ENCODE measurements at places on chromosomes 6 and 20. TPM values are rescaled to one million over a fixed set of nuclear protein-coding genes. Genes with fewer than 3 reads are reported as not detected.

- H3K4me1 ChIP-seq = no peaks in the 10 kb centered on the region
- H3K27me3 ChIP-seq = no peaks in the 10 kb centered on the region
- H3K27ac ChIP-seq = no peak overlapping the region
- H3K4me3 ChIP-seq = no peak overlapping the region
Observed at GRCh38 chr20:39214828-39215227, 252.7 kb downstream of the DHX35 start.

- H3K27ac ChIP-seq = no peak overlapping the region
- no peak overlapping the region for H3K4me3 ChIP-seq
- DNase-seq = no peak
- no peaks in the 10 kb centered on the region for H3K36me3 ChIP-seq
Observed at GRCh38 chr6:142458836-142459235, 157.0 kb downstream of the ADGRG6 start.

DNA sequence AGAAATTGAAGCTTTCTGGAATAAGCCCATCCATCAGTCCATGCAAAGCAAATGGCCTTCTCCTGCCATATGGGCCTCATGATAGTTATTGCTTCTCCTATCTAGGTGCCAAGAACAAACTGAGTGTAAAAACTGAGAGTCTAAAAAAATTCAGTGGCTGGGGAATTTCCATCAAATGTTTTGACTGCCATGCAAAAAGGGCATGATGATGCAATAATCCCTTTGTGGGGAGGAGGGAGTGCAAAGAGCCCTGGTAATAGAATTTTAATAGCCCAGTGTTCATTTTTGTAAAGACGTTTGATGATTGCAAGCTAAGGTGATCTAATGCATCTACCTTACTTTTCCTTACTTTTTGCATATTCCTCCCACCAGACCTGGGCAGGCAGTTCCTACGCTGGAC, 683.7 kb downstream of the EPM2A start:
- no peaks in the 10 kb centered on the region for H3K36me3 ChIP-seq
- no peak overlapping the region for H3K4me3 ChIP-seq
- H3K4me1 ChIP-seq = no peaks in the 10 kb centered on the region
- H3K27ac ChIP-seq = no peak overlapping the region
- DNase-seq = no peak

GRCh38 chr6:170131351-170131750, 159.5 kb downstream of the DLL1 start:
- no peaks in the 10 kb centered on the region for H3K27me3 ChIP-seq
- H3K4me3 ChIP-seq = no peak overlapping the region
- peak; percentile 35 for DNase-seq
- H3K36me3 ChIP-seq = no peaks in the 10 kb centered on the region
- H3K27ac ChIP-seq = no peak overlapping the region
- peaks cover 10% of the 10 kb centered on the region for H3K4me1 ChIP-seq

- H3K27ac ChIP-seq = no peak overlapping the region
- no peaks in the 10 kb centered on the region for H3K27me3 ChIP-seq
- peaks cover 7% of the 10 kb centered on the region for H3K4me1 ChIP-seq
- no peaks in the 10 kb centered on the region for H3K36me3 ChIP-seq
- no peak overlapping the region for H3K4me3 ChIP-seq
- DNase-seq = no peak
Observed at GRCh38 chr6:36361071-36361470, 24.4 kb upstream of the BNIP5 start.

DNA sequence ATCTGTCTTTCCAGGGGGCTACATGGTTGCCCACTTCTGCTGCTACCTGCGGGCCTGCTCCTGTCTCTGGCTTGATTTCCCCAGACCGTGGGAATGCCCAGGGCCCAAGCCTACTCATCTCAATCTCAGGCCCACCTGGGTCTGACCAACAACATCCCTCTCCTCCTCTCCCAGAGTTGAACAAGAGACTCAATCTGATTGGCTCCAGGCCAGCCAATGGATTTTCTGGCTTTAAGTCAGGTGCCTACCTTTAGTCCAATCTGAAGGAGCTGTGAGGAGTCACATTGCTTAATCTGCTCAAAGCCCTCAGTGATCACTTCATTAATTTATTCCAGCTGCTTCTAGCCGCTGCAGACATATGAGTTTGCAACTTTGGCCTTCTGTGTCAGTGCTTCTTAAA, 162.4 kb upstream of the KCNG1 start:
- DNase-seq = no peak
- no peak overlapping the region for H3K4me3 ChIP-seq
- H3K27me3 ChIP-seq = no peaks in the 10 kb centered on the region
- no peaks in the 10 kb centered on the region for H3K4me1 ChIP-seq
- no peaks in the 10 kb centered on the region for H3K36me3 ChIP-seq

- peaks cover 21% of the 10 kb centered on the region for H3K27me3 ChIP-seq
- H3K36me3 ChIP-seq = no peaks in the 10 kb centered on the region
- H3K4me3 ChIP-seq = no peak overlapping the region
- peak; percentile 31 for DNase-seq
- no peak overlapping the region for H3K27ac ChIP-seq
- H3K4me1 ChIP-seq = no peaks in the 10 kb centered on the region
Observed at GRCh38 chr20:57060407-57061050, 205.9 kb downstream of the BMP7 start.

CDSN gene
- not detected for total RNA-seq

POM121L2 gene
- not detected for total RNA-seq

OR2B6 gene
- total RNA-seq = not detected

PDYN gene
- total RNA-seq = not detected
